ENCODE measurements at places on chromosomes 7 and 10.

DNA sequence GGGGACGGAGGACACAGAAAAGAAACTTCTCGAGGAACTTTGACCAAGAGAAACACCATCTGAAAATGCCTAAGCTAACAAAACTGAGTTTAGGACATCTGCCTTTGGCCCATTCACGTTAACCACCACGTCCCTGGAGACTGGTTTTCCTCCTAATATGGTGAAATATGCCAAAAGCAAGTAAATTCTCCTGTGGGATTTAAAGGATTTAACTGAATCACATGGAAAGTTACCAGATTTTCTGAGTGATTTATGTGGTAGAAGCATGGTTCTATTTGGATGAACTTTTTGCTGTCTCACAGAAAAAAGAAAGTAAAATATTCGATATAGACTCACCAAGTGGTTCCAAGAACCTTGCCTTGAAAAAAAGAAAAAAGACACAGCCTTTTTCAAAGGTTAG, 30.4 kb upstream of the BMPER start:
- DNase-seq = no peak

DNA sequence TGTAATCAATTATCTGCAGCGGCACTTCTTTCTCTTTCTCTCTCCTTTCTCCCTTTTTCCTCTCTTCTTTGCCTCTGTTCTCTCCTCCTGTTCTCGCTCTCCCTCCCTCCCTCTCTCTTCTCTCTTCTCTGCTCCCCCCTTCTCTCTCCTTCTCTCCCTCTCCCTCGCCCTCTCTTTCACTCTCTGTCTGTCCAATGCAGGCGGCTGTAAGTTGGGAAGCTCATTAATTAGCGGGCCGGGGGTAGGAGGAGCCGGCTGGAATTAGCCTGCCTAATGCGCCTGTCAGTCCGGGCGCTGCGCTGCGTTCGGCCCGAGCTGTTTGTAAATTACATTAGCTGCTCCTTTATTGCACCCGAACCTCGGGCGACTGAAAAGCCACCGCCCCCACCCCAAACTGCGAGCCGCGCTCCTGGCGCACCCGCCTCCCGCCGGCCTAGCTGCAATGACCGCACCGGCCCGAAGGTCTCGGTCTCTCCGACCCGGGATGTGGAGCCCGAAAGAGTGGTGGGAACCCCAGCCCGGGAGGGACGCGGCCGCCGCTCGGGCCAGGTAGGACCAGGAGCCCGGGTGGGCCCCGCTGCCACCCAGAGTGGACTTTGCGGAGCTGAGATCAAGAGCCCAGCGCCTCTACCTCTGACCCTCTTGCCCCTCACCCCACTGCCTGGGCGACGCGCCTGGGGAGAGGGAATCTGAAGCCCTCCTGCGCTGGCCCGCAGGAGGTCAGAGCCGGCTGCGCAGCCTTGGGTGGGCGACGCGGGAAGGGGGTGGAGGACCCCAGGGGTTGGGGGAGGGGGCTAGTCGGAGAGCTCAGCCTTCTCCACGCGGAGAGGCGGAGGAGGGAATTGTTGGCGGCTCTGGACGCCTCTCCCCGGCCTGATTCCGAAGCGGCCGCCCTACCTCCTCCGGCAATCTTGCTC, at the start of gene LBX1:
TSS of gene LBX1 (minus strand) at position 198 of the 917 bp plus-strand sequence. CDS start 648 bp downstream, outside the sequence.
- DNase-seq = no peak

DNA sequence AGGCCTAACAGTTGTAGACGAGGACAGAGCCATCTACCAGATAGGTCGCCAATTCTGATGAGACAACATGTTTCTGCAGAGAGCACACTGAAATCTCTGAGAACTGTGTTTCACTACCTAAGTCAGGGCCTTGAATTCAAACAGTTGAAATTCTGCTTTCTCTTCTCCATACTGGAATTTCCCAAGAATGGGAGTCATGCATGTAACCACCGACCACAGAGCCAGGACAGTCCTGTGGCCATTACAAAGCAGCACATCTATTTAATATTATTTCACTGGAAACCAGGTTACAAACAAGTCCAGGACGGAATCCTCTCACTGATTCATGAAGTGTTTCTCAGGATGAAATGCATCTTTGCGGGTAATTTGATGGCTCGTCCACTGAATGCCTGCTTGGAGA, 62.0 kb upstream of the ST8SIA6 start:
- no peak for DNase-seq

GRCh38 chr7:96636342-96636860, 73.2 kb downstream of the SEM1 start:
- DNase-seq = no peak

DNA sequence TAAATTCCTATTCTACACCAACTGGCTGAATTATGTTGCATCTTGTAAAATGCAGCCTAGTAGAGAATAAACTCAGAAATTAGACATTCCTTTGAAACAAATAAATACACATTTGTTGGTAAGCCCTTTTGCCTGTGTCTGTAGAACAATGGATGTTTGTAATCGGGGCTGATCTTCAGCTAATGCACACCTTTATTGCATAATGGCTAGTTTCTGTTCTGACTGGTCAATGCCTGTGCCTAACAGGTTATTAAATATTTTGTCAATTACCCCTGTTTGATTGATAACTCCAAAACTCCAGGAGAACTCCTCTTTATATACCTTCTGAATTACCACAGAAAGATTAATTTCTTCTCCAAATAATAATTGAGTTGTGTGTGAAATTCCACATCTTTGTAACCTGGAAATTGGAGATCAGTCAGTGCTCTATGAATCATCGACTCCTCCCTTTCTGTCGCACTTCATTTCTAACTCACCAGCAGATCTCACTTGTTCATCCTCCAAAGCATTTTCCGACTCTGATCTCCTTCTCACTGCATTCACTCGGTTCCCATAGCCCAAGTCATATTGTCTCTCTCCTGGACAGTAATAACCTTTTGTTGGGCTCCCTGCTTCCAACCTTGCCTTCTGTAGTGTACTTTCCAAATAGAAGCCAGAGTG, 196.0 kb upstream of the FZD1 start:
- DNase-seq = no peak

- no peak for DNase-seq
Measured at GRCh38 chr10:43390759-43391158, 18.2 kb downstream of the HNRNPF start.

Data from stimulated activated CD8-positive, alpha-beta memory T cell treated with anti-CD3 and anti-CD28 coated beads, Interleukin-2, amount 100 ng/mL, for 48 hours (primary cell).